ENCODE measurements at places on chromosomes 2 and 18.

GRCh38 chr2:181058378-181059269 is 78.2 kb downstream of the UBE2E3 start:
- DNase-seq, result no peak

- DNase-seq, result no peak
Measured at GRCh38 chr2:5530011-5530696, 162.0 kb upstream of the SOX11 start.

DNA sequence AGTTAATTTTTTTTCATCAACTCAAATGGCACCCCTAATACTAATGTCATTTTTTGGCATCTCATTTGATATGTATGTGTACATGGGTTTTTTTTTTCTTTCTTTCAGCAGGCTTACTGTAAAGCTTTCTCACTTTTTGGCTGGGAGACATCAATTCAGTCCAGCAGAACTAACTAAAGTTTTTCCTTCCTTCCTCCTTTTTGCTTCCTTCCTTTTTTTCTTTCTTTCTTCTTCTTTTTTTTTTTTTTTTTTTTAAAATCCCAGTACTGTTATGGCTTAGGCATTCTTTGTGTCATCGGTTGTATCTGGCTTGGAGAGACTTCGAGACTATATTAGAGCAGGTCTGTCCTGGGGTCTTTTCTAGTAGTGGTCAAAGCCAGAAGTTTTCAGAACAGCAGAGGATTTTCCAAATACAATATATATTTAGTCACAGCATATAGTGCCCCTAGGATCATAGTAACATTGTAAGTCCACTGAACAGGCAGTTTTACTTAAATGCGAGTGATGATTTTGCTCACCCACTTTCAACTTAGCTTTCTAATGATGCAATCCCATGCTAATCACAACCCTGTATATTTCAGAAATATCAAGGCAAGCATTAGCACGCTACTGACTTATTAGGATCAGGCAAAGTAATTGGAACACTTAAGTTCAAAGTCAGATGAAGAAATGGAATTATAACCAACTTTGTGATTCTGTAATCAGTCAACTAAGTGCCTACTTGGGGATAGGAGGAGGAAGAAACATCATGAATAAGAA is 4.0 kb downstream of the KLHL29 start:
- DNase-seq, result no peak

DNA sequence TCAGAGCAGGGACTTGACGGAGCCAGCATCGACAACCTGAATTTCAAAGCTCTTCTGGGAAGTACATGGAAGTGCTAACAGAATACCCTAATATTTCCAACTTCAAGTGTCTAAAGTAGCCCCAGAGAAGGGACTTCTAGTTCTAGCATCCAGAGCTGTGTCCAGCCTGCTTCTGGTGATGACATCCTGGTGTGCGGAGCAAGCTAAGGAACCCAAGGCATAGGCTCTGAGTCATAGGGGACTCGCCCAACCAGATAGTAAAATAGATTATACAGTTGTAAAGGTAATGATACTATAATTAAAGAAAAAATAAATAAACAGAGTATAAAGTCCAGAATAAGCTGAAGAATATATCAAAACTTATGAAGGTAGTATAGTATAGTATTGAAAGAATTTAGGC is 108.1 kb upstream of the SERPINE2 start:
- DNase-seq, result no peak

GRCh38 chr2:221610675-221611074 is 38.6 kb upstream of the EPHA4 start:
- no peak for DNase-seq

GRCh38 chr2:54638103-54638502 is 85.4 kb upstream of the EML6 start:
- DNase-seq, result no peak

GRCh38 chr2:60445684-60446179 is 107.7 kb downstream of the BCL11A start:
- no peak for DNase-seq

DNA sequence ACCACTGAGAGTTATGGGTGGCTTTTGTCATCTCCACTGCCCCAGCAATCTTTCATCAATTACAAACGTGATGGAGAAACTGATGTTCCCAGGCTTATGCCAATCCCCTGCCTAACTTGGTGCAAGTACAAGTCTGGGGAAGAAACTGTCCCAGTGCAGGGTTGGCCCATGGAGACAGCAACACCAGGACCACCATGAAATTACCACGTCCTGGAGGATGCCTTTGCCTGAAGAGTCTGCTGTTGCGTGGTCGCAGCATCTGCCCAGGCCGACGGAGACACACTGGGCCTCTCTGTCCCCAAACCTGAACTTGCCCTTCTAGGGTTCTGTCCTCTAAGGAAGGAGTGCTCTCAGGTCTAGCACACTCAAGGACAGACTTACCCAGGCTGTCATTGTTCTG is 496.8 kb upstream of the RAB6C start:
- DNase-seq, result no peak

DNA sequence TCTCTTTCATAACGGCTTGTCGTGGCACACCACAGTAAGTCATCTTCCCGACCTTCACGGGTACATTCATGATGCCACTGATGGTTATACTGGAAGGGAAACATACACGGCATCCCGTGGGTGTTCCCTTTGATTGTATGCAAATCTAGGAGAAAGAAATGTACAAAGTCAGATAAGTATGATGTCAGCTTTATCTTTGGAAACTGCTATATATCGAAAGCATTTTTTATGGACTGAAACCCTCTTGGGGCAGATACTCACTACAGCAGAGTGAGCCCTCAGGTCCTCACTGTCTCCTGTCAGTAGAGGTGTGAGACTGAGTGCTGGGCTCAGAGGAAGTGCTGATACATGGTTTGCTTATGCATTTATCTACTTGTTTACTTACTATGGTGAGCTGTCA is 20.4 kb downstream of the PLA2R1 start:
- no peak for DNase-seq

DNA sequence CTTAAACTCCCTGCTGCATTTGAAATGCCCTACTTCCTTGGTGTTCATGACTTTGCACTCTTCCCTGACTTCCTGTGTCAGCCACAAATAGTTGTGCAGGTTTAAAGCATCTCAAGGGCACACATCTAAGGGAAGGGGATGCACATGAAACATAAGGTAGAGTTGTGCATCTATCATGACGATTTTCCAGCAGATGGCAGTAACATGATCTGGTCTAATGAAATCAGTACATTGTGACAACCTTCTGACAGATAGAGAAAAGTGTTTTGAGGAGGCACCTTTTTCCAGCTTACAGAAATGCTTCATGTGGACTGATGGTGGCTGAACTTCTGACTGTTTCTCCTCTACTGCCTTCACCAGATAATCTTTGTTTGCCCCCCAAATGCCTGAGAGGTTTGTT is 238.9 kb downstream of the XIRP2 start:
- no peak for DNase-seq

DNA sequence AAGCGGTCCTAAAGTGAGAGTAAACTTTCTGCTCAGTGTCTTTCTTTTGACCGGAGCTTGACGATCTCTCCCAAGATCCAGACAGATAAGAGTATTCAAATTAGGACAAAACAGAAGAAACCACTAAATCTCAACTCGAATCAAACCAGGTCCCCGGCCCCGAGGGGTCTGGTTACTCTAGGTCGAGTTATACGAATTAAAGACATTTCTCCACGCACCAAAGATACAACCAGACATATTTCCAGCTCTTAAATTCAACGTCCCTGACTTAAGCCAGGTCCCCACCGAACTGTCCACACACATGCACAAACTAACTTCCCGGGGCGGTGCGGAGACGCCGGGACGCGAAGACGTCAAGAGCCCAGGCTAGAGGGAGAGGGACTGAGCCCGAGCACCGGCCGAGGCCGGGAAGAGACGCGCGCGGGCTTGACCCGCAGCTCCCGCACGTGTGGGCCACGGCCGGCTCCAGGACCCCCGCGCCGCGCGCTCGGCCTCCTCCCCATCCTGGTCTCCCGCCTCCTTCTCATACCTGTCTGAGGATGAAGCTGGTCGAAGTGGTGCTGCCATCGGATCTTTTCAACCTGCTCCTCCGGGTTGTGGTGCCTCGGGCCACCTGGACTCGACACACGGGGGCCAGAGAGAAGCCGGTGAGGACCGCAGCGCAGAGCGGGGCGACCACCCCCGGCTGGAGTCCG is 896 bp downstream of the CACNB4 start:
- DNase-seq, result no peak

GRCh38 chr2:30038419-30038818 is 108.4 kb upstream of the YPEL5 start:
- DNase-seq, result no peak

DNA sequence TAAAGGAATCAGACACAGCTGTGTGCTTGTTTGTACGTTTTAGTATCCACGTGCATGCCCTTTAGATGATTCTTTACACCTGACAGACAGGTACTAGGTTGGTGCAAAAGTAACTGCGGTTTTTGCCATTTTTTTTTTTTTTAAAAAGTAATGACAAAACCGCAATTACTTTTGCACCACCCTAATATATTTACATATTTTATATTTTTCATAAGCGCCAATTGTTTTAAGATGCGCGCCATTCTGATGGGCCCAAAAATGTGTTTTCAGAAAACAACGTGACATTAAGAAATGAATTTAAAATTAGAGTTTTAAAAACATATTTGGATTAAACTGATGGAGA is 972 bp upstream of the COBLL1 start:
- no peak for DNase-seq

DNA sequence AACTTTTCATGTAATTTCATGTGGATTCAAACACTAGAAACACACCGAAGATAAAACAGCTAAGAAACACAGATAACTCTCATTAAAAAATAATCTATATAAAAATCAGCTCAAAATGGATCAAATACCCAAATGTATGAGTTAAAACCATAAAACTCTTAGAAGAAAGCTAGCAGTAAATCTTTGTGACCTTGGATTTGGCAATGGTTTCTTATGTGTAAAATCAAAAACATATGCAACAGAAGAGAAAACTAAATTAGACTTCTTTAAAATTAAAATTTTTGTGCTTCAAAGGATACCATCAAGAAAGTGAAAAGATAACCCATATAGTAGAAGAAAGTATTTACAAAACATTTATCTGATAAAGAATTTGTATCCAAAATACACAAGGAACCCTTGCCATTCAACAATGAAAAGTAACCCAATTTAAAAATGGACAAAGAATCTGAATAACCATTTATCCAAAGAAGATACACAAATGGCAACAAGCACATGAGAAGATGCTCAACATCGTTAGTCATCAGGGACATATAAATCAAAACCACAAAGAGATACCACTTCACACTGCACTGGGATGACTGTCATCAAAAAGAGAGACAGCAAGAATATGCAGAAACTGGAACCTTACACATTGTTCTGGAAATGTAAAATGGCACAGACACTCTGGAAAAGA is 27.5 kb downstream of the GAREM1 start:
- DNase-seq, result no peak

DNA sequence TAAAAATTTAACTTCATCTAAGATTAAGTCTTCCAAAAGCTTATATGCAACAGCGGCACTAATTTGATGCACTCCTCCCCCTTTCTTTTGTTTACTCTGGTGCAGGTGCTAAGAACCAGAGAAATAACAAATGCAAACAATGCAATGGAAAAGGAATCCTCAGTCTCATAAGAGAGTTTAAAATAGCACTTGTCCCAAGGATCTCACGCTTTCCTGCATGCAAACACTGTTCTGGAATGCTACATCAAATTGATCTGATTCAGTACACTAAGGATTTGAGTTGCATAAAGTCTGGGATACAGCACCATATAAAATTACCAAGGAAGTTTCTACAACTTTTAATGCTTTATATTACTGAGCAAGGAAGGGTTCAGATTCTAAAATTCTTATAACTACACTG is 50.5 kb downstream of the SEPTIN10 start:
- no peak for DNase-seq

- no peak for DNase-seq
Measured at GRCh38 chr2:128798502-128799283, 480.0 kb upstream of the HS6ST1 start.

GRCh38 chr2:174561283-174561971 is 36.2 kb downstream of the WIPF1 start:
- DNase-seq, result peak; percentile 88

GRCh38 chr18:26089293-26090129 is 902 bp downstream of the SS18 start:
- DNase-seq, result peak; percentile 30

DNA sequence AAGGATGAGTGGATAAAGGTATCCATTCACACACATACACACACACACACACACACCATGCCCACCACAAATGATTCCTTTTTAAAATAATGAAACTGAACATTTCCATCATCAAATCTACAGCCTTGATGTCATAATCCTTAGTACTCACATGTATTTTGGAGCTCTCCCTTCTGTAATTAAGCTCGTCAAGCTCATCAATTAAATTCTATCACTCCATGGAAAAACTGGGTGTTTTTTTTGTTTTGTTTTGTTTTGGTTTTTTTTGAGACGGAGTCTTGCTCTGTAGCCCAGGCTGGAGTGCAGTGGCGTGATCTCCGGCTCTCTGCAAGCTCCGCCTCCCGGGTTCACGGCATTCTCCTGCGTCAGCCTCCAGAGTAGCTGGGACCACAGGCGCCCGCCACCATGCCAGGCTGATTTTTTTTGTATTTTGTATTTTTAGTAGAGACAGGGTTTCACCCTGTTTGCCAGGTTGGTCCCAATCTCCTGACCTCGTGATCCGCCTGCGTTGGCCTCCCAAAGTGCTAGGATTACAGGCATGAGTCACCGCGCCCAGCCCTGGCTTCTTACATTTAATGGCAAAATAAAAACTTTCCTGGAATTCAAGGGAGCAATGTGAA is 78.6 kb upstream of the RGPD4 start:
- DNase-seq, result no peak

DNA sequence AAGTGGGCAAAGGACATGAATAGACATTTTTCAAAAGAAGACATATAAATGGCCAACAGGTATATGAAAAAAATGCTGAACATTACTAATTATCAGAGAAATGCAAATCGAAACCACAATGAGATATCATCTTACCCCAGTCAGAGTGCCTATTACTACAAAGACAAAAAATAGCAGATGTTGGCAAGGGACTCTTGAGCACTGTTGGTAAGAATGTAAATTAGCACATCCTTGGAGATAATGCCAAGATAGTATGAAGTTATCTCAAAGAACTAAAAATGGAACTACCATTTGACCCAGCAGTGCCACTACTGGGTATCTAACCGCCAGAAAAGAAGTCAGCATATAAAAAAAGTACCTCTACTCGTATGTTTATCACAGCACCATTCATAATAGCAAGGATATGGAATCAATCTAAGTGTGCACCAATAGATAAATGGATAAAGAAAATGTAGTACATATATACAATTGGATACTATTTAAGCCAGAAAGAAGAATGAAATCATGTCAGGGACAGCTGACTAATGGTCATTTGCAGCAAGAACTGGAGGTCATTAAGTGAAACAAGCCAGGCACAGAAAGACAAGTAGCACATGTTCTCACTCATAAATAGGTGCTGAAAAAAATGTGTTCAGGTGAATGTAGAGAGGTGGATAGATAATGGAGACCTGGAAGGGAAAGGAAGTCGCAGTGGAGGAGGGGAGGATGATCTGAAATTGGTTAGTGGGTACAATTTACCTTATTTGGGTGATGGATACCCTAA is 141.7 kb upstream of the B3GNT2 start:
- DNase-seq, result no peak

DNA sequence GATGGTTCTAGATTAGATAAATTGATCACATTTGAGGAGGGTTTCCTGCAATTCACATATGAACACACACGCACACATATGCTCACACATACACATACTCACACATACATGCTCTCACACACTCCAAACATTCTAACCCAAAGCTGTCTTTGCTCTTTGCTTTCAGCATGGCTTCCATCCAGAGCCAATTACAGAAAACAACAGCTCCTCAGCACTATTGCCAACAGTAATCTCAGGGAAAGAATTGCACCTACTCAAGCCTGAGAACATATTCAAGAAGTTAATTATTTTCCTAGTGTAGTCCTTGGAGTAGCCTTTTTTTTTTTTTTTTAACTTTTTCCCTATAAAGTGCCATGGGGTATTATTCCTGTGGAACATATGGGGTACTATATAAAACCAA is 246.9 kb upstream of the PARD3B start:
- no peak for DNase-seq

Data from anterior cingulate cortex (tissue), 58 donors.